ENCODE measurements at places on chromosomes 6 and 20.

DNA sequence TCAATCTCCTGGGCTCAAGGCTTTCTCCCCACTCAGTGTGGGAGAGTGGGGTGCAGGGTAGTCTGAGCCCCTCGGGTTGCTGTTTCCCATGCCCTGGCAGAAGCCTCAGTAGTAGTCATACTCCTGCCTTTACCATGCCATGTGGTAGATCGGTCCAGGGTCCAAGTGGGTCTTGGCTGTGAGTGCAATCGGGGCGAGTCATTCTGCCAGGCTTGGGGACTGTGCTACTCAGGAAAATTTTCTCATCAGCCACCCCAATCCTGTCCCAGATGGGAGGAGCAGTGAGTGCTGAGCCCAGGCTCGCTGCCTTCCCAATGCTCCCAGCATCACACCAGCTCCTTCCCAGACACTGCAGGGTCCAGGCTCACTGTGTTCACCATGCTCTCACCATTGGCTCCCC is 10.7 kb upstream of the RAET1L start:
- DNase-seq: no peak

GRCh38 chr20:64076061-64076997 is 3.0 kb downstream of the RGS19 start:
- no peak for DNase-seq

- no peak for DNase-seq
These were observed 114.7 kb upstream of the PRL start for GRCh38 chr6:22411376-22412105.

- no peak for DNase-seq
These were observed 118.9 kb downstream of the ARMC2 start for GRCh38 chr6:108966855-108967755.

DNA sequence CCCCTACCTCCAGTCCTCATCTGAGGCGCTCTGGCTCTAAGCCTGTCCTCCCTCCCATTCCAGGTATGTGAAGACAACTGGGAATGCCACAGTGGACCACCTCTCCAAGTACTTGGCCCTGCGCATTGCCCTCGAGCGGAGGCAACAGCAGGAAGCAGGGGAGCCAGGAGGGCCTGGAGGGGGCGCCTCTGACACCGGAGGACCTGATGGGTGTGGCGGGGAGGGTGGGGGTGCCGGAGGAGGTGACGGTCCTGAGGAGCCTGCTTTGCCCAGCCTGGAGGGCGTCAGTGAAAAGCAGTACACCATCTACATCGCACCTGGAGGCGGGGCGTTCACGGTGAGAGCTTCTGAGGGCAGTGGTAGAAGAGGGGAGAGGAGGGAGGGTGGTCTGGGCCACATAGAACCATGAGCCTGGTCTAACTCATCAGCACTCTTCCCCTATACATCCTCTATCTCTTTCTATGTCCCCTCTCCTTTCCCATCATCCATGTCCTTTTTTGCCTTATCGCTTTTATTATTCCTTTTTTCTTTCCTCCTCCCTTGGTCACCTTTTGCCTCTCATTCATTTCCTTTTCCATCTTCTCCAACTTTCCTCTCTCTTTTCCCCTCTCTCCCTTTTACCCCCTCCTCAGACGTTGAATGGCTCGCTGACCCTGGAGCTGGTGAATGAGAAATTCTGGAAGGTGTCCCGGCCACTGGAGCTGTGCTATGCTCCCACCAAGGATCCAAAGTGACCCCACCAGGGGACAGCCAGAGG is 3.5 kb downstream of the RING1 start:
- no peak for DNase-seq

DNA sequence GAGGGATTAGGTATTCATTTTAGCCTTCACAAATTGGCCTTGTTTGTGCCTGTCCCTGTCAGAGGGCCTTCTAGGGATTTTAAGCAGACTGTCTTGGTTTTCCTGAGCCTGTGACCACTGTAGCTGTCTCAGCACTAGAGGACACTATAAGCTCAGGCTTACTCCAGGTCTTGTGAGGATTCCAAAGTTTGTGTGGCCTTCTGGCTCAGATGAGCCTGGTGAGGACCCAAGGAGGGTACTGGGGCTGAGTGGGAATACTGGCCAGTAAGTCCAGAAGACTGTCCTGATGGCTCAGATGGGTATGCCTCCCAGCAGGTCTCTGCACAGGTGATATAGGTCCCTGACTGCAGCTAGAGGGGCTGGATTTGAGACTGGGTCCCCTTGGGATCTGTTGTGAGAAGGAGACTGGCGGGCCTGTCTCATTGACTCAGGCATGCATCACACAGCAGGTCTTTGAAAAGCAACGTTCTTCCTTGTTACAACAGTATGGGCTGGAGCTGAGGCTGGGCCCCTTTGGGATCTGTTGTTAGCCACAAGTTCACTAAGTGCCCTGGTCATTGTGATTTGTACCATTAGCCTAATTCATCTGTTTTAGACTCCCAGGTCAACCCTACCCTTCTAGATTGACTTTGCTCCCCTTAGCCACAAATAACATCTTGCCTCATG is 26.3 kb upstream of the TFB1M start:
- DNase-seq: no peak
